Stimulated activated CD8-positive, alpha-beta memory T cell treated with anti-CD3 and anti-CD28 coated beads, Interleukin-4, amount 100 ng/mL, for 4 hours (primary cell): ENCODE measurements at places on chromosomes 7 and 10.

DNA sequence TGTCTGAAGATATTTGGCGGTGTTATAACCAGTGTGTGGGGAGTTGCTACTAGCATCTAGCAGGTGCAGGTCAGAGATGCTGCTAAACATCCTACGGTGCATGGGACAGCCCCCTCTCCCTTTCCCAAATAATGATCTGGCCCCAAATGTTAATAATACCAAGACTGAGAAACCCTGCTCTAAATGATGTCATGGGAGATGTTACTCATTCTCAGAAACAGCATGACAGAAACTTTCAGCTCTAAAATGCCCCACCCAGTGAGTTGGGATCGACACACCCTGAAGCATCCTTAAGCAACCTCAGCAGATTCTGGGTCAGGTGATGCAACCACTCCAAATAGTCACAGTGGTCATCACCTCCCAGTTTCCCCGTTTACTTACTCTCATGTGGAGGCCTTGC lies 108.8 kb upstream of the MPP7 start:
- no peak for DNase-seq

- DNase-seq: no peak
Observed at GRCh38 chr10:78420946-78421735, 387.5 kb downstream of the RPS24 start.

- DNase-seq: no peak
Observed at GRCh38 chr10:20173046-20173445, 356.8 kb downstream of the PLXDC2 start.

DNA sequence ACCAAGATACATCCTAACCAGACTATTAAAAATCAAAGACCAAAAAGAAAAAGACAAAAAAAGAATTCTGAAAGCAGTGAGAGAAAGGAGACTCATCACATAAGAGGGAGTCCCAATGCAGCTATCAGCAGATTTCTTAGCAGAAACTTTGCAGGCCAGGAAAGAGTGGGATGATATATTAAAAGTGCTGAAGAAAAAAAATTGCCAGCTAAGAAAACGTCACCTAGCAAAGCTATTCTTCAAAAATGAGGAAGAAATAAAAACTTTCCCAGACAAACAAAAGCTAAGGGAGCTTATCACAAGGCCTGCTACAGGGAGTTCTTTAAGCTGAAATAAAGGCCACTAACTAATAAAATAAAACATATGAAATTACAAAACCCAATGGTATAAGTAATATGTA lies 40.5 kb upstream of the CDK6 start:
- no peak for DNase-seq

GRCh38 chr7:26688388-26688787 lies 176.0 kb downstream of the SKAP2 start:
- DNase-seq: no peak

DNA sequence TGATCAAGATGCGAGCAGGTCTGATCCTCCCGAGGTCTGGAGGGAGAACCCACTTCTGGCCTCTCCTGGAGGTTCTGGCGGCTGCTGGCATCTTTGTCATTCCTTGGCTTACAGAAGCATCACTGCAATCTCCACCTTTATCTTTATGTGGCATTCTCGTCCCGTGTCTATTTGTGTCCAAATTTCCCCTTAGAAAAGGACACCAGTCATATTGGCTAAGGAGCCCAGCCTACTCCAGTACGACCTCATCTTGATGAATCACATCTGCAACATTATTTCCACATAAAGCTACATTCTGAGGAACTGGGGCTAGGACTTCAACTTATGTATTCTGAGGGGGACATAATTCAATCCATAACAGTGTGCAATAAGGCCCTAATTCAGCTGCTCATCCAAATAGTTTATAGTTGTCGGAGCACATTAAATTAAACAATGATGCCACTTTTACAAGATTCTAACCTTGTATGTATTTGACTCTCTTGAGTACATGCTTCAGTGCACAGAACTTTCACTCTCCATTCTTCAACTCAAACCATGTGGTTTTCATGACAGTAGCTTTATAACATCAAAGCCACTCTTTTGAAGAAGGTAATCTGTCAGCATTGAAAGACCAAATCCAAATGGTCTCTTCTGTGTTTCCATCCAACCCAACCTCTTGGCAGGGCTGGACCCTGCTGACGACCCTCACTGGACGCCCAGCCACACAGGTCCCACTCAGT lies 86.2 kb upstream of the DDC start:
- DNase-seq: no peak

DNA sequence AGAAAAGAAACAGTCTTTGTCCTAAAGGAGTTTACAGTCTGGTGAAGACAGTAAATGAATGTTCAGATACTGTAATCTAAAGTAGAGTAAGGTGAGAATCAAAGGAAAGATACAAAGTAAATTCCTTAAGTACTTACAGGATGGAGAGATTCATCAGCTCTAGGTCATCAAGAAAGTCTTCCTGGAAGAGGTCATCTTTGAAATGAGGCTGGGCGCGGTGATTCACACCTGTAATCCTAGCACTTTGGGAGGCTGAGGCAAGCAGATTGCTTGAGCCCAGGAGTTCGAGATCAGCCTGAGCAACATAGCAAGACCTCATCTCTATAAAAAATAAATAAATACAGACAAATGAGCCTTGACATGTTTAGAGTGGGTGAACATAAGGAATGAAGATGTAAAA lies 18.3 kb downstream of the FHIP2A start:
- DNase-seq: no peak

DNA sequence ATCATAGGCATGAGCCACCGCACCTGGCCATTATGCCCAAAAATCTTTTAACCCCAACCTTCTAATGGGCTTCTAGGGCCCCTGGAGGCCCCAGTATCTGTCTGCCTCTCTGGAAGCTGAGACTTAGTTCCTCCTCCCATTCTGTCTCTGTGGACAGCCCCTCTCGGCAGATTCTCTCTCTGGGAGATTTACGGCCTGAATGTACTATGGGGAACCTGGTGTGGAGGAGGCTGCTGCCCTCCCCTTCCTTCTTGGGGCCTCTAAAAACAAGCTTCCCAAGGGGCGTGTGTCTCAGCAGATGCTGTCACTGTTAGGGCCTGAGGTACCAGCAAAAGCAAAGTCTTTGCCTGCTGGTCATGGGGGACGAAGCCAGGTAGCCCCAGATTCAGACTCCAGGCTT lies 35.8 kb upstream of the PRKAR1B start:
- no peak for DNase-seq

DNA sequence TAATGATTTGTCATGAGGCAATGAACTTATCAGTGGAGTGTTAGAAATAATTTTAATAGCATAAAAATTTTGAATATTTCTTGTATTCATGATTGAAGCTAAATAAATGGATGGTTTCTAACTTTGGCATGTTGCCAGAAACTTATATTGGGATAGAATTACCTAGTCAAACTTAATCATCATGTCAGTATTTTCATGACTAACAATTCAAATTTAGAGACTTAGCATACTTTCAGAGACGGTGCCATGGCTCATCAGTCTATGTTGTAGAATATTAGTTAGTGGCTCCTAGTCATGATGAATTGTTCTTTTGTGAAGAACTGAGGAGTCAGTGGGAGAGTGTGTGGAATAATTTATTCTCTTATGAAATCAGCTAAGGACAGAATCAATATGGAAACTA lies 599.6 kb upstream of the POT1 start:
- DNase-seq: no peak

- DNase-seq: no peak
Observed at GRCh38 chr7:130937016-130937415, 203.0 kb upstream of the KLF14 start.

DNA sequence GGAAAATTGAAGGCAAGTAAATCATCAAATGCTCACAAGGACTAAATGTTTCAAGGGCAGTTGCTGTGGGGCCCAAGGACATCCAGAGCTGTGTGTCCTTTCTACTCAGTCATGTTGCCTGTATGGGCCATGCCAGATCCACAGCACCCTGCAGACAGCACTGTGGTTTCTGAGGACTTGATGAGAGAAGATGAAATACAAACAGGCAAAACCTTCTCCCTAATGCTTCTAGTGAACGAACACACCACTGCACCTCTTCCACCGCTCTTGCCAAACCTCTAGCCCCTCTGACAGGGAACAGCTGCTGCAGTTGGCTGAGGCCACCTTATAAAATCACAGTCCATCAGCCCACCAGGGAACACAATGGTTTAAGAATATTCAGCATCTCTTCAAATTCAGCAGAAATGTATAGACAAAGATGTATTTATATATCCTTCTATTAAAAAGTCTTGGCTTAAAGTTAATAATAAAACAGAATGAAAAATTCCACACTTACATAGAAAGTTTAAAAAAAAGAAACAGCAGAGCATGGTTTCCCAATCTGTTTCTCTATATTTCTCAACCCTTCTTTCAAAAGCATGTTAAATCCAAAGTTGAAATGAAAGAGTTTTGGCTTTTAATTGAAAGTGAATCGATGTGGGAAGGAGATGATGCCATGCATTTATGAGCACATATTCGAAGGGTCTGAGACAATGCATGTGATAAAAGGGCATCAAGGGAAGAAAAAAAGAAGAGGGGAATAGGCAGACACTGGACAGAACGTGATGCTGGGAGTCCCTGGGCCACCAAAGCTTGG lies 14.0 kb downstream of the CYP3A7 start:
- no peak for DNase-seq

- no peak for DNase-seq
Observed at GRCh38 chr7:34390103-34390502, 267.9 kb upstream of the NPSR1 start.

- DNase-seq: no peak
Observed at GRCh38 chr7:36279926-36280315, 109.7 kb upstream of the ANLN start.

- DNase-seq: no peak
Observed at GRCh38 chr10:52276986-52277385, 37.1 kb upstream of the DKK1 start.

GRCh38 chr7:3283130-3283704 lies 17.8 kb upstream of the SDK1 start:
- no peak for DNase-seq

- DNase-seq: no peak
Observed at GRCh38 chr10:586151-586550, 103.3 kb downstream of the DIP2C start.

DNA sequence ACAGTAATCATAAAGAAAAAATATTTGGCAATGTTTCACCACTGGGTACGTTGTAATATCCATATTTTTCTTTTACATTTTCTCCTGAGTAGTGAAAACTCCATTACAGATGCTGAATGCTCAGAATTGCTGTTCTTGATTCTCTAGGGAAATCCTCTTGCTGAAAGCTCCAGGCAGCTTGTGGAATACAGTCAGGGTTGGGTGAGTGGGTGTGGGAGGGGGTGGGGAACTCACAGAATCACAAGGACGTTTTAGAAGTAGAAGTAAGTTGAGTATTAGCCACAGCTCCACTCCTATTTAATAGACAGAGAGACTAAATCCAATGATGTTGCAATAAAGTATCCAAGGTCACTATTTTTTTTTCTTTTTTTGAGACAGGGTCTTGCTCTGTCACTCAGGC lies 1270.9 kb downstream of the TYW1 start:
- no peak for DNase-seq

- DNase-seq: no peak
Observed at GRCh38 chr7:48528646-48529045, 357.4 kb downstream of the ABCA13 start.

GRCh38 chr10:692682-693351 lies 3.3 kb upstream of the DIP2C start:
- no peak for DNase-seq

- no peak for DNase-seq
Observed at GRCh38 chr7:29852457-29852856, 46.1 kb downstream of the WIPF3 start.

GRCh38 chr10:70051848-70052247 lies 798 bp upstream of the MACROH2A2 start:
- no peak for DNase-seq

DNA sequence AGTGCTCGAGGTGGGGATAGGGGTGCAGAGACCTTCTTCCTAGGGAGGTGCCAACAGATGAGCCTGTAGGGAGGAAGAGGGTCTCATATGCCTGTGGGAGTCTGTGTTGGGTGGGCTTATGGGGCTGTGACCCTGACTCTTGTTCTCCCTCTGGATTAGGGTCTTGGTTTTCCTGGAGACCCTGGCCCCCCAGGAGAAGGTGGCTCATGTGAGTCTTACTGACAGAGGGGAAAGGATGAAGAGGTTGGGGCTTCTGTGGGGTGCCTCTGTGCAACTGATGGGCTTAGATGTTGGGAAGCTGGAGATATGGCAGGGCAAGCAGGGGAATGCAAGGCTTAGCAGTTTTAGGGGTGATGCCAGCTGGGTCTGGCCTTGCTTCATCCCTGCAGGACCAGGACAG lies 20.2 kb upstream of the VOPP1 start:
- DNase-seq: no peak

DNA sequence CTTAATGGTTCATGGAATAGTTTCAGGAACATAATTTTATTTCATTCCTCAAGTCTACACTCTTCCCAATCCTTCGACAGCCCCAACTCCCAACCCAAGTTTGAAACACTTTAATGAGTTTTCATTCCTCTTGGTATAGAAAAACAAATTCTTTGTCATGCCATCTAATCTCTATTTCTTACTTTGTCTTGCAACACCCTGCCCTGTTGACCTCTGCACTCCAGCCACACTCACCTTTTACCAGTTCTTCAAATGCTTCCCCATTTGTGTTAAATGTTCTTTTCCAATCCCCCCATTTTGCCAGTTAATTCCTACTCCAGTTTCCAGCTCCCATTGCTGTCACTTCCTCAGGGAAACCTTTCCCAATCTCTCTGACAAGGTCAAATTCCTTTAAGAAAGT lies 21.9 kb downstream of the ASAH2 start:
- no peak for DNase-seq
